Right lung (tissue), 10 donors: ENCODE measurements at places on chromosomes 2 and 18. TPM values are rescaled to one million over a fixed set of nuclear protein-coding genes. Genes with fewer than 3 reads are reported as not detected.

Gene MDH1B
- polyA plus RNA-seq, result 3.8 TPM

Gene COLEC11
- polyA plus RNA-seq, result 4.8 TPM

Gene SERPINB3
- not detected for polyA plus RNA-seq

Gene CYBRD1
- 131 TPM for polyA plus RNA-seq

- no peak for DNase-seq
Observed at GRCh38 chr2:151410485-151410834, 758 bp downstream of the RIF1 start.

DNA sequence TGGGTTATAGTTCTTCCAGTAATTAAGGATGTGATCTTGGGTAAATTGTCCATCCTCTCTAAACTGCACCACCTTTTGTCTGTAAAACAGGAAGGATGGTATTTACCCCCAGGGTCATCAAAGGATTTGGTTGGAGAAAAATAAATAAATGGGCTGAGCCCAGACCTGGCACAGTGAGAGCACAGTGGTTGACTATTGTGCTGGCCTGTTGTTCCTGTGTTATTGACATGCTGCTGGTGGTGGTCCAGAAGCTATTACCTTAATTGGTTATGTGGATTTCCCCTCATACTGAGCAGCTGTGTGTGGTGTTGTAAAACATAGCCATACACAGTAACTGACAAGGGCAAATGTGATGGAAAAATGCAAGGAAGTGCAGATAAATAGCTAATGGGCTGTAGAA lies 746 bp upstream of the IL37 start:
- no peak for DNase-seq

GRCh38 chr2:153557211-153557610 lies 78.6 kb upstream of the RPRM start:
- DNase-seq, result no peak

GRCh38 chr2:49240608-49241007 lies 86.3 kb upstream of the FSHR start:
- no peak for DNase-seq

GRCh38 chr18:75477900-75478299 lies 50.4 kb upstream of the SMIM21 start:
- DNase-seq, result no peak
